ENCODE measurements at places on chromosomes 5 and 9.

GRCh38 chr5:154368041-154368800, 77.6 kb upstream of the SAP30L start:
- peak; percentile 91 for DNase-seq

- no peak for DNase-seq
Measured at GRCh38 chr9:135965124-135965756, 4.1 kb upstream of the UBAC1 start.

DNA sequence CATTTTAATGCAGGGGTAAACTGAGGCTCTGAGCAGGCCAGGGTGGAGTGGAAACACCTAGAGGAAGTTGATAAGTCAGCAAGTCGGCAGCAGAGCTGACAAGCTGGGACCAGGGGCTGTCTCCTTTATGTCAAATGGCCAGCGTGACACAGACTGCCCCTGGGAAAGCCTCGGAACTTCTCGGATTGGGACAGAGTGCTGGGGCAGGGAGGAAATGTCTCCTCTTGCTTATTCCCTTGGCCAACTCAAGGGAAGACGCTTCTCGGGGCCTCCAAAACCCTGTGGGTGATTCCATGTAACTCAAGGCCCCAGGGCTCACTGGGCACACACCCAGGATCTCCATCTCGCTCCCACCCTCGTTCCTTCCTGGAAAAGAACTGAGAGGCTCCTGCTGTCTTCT, 25.4 kb upstream of the ANXA6 start:
- DNase-seq = no peak

DNA sequence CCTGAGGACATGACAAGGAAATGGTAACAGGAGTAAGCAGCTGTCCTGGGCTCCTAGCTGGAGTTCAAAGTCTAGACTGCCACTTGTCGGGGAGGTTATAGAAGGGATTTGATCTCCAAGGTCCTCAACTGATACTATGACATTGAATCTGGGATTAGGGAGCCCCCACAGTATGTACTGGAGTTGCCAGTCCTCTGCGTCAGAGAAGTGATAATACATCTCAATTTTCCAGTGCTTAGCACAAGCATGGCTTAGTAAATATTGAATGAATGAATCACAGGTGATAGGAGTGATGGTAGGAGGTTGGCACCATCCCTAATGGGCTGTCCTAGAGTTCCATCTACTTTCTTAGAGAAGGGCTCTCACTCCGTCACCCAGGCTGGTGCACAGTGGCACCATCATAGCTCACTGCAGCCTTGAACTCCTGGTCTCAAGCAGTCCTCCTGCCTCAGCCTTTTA, 6.2 kb upstream of the TPM2 start:
- DNase-seq = no peak

- no peak for DNase-seq
Measured at GRCh38 chr9:89655990-89656657, 51.3 kb downstream of the GADD45G start.

- DNase-seq = no peak
Measured at GRCh38 chr9:123807251-123807650, 122.7 kb downstream of the DENND1A start.

GRCh38 chr5:137734331-137734730, 1.6 kb downstream of the KLHL3 start:
- DNase-seq = no peak

GRCh38 chr9:116594547-116594946, 92.6 kb upstream of the TRIM32 start:
- peak; percentile 93 for DNase-seq

- DNase-seq = peak; percentile 97
Measured at GRCh38 chr9:115615821-115616665, 498.1 kb upstream of the TNC start.

DNA sequence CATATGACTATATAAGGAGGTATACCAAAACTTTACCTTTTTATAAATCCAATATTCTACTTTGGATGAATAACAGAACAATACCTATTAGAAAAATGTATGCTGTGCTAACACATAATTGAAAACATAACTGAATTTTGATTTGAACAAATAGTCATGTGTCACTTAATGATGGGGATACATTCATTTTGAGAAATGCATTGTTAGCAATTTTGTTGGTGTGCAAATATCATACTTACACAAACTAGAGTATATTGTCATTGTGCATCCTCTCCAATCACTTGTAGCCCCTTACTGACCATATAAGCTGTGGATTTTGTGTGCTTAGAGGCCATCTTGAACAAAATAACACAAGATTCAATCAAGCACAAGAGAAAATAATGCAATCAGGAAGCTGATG, 72.3 kb upstream of the SLCO4C1 start:
- no peak for DNase-seq

DNA sequence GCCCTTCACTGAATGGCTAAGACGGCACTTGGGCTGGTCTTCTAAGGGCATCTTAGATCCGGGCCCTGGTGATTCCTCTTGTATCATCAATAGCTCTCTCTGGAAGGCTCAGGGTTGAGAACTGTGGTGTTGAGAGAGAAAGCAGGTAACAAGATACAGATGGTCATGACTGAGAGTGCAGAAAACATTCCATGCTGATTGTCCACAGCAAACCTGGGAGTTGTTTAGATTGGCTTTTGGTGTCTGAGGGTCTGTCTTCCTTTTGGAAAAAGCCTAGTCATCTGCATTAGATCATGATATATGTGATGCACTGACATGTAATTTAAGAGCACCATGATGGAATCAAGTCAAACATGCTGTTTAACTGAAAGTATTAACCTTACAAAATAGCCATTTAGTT, 331.9 kb downstream of the ADAMTS6 start:
- no peak for DNase-seq

GRCh38 chr5:135273212-135273611, 125.8 kb downstream of the MACROH2A1 start:
- DNase-seq = no peak

DNA sequence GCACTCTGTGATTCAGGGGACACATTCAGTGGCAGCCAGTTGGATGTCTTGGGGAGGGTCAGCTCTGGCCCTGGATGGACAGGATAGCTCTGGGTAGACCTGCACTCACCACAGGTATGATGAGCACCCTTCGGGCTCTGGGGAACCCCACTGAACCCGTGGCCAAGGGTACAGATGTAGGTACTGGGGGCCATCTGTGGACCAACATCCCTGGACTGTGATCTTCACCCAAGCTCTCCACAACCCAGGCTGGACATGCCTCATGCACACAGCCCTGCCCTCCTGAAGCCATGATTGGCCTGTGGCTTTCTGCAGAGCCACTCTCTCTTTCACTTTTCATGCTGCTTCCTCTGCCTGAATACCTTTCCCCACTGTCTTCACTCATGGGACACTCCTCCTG, 15.6 kb upstream of the ACSL6 start:
- no peak for DNase-seq

- DNase-seq = no peak
Measured at GRCh38 chr9:98890256-98890655, 53.5 kb upstream of the COL15A1 start.

DNA sequence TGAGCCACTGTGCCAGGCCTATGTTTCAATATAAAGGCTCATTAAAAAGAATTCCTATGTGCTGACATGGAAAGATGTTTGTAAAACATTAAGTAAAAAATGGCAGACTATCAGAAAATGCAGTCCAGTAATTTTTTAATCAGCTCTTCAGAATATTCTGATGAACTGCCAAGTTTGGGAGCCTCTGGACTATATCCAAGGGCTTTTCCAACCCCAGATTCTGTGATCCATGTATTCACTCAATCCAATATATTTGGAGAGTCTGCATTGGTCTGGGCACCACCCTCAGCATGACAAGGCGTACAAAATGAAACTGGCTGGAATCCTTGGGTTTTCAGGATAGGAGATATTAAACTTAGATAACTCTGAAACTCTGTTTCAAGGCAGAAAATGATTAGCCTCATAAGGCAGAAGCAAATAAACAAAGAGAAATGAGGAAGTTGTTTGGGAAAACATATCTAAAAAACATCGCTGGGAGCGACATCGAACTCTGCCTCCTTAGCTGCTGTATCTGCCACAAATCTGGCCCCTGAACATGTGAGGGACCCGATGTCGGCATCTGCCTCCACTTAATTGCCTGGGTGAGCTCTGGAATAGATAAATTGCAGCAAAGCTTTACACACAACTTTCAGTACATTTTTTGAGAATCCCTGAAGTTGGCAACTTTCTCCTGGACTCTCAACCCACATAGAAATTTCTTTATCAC, 14.4 kb downstream of the PDE6A start:
- peak; percentile 58 for DNase-seq

GRCh38 chr9:97468658-97469448, 32.6 kb upstream of the TMOD1 start:
- peak; percentile 50 for DNase-seq

DNA sequence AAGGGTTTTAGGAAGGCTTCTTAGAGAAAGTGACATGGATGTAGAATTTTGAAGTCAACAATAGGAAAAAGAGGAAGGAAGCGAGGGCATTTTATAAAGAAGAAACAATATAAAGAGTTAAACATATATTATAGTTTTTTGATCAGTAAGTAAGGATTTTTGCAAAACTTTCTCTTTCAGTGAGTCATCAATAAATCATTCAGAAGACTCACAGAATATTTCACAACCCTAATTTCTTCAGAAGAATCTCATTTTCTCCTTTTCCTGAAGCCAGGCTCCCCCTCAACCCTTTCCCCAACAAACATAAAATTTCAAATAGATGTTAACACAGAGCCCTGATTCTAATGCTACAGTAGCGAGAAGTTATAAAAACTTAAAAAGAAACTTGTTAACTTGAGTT, 4.3 kb upstream of the COX7C start:
- DNase-seq = no peak

GRCh38 chr5:121968910-121969607, 7.3 kb downstream of the SRFBP1 start:
- DNase-seq = peak; percentile 96

- DNase-seq = no peak
Measured at GRCh38 chr5:132000677-132001453, 10.6 kb downstream of the ACSL6 start.

DNA sequence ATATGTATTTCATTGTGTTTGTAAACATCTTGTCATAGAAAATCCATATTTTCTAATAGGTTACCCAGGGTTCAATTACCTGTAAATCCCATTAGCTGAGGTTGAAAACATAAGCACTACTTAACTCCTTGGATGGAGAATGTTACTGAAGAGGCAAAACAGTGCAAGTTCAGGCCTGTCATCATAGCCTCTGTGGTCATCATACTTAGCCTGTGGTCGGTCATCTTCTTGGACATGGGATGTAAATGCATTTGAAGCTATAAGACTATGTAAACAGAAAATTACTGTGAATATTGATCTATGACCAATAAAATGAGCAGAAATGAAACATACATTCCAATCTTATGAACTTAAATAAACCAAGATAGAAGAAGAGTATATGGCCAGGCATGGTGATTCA, 164.7 kb downstream of the CHSY3 start:
- DNase-seq = no peak

GRCh38 chr5:176144508-176144907, 93.7 kb upstream of the SIMC1 start:
- no peak for DNase-seq

GRCh38 chr9:130235558-130236435, 29.8 kb upstream of the HMCN2 start:
- peak; percentile 59 for DNase-seq

DNA sequence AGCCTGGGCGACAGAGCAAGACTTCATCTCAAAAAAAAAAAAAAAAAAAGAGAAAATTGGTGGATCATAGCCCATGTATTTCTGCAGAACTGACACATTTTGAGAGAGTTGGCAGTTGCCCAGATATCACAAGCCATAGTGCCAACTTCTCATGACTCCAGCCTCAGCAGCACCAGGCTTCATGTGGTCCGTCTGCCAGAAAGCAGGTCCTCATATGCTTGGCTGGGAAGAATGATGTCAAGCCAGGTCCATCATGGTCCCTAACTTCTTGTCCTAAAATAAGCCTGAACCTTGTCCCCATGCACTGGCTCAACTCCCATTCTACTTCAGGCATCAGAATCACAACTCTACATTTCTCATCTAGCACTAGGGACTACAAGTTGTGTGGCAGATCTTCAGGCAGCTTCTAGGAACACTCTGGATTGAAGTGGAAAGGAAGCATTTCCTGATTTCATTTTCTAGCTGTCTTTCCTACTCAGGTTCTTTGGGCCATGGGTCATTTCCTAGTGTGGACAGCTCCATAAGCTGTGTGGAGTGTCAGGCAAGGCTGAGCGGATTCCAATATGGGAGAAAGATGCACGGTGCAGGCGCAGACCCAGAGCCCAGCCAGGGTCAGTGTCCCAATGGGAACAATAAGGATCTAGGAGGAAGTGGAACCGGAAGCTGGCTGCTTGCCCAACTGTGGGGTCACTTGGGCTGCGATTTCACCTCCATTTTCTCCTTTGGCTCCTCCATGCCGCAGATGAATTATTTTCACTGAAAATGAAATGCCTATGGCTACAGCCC, 90.1 kb downstream of the LMNB1 start:
- DNase-seq = no peak

DNA sequence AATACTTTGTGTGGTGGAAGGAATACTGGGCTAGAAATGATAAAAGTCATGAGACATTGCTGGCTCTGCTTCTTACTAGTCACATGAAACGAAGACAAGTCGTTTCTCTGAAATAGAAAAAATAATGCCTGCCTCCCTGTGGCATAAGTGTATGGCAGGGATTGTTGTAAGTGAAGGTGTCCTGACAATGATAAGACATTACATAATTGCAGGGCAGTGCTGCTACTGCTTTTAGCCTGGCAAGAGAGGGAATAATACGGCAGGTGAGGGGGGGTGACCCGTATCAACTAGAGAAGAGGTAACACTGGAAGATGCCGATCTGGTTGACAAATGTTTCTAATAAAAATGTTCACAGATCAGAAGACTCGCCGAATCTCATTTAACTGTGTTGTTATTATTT, 314.3 kb downstream of the KIAA0825 start:
- DNase-seq = no peak

DNA sequence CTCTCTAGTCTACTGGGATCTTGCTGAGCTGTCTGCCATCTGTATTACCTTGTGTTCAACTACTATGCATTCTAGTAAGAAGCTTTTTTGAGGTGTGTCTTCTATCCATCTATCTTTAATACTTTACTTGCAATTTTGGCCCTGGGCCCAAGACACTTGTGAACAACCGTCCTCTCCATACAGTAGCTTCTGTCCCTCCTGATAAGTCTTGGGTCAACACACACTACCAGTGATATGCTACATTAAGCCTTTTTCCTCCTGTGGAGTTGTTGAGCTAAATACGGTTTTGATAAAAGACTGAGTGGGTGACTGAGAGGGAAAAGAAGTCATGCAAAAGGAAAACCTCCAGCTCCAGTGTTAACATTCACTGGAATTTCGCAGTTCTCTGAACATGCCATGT, 133.3 kb upstream of the PCA3 start:
- DNase-seq = no peak

GRCh38 chr5:53357439-53357838, 123.0 kb upstream of the FST start:
- DNase-seq = no peak

DNA sequence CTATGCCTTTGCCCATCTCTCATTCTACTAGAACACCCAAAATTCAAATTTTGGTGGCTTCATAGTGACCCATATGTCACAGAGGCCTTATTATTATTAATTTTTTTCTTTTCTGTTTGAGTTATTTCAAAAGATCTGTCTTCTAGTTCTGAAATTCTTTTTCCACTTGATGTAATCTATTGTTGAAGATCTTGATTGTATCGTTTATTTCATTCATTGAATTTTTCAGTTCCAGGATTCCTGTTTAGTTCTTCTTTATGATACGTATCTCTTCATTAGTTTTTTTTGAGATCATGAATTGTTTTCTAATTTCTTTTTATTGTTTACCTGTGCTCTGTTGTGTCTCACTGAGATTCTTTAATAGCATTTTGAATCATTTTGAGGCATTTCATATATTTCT, 24.6 kb upstream of the APBA1 start:
- DNase-seq = no peak

GRCh38 chr9:80867731-80868130, 821.6 kb downstream of the TLE1 start:
- peak; percentile 8 for DNase-seq

GRCh38 chr5:75706775-75707174, 10.5 kb downstream of the POC5 start:
- no peak for DNase-seq

Measured in kidney tubule cell (primary cell).